CD4-positive, alpha-beta T cell treated with Interleukin-17A for 4 hours (primary cell): ENCODE measurements at places on chromosomes 7 and 10.

- DNase-seq: no peak
These were observed 151.5 kb downstream of the JAZF1 start for GRCh38 chr7:28029051-28029450.

DNA sequence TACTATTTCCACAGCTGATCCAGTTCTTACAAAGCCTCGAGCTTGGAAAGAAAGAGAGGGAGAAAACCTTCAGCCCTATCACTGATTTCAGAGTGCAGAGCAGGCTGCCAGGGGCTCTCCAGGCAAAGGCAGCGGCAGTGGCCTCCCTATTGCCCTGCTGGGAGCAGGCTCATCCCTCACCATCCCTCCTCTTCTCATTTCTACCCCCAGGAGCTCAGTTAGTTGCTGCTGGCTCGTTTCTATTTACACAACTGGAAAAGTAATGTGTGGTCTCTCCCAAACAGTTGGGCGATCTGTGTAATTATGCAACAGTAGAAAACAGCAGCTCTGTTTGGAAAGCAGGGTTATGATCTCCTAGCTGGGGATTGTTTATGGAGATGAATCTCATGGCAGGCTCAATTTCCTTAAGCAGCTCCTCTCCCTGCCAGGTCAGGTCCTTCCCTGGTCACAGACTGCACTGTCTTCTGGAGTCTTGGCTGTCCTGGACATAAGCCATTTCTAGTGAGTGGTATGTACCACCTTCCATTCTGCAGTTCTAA, 28.7 kb upstream of the TNS3 start:
- DNase-seq: no peak

DNA sequence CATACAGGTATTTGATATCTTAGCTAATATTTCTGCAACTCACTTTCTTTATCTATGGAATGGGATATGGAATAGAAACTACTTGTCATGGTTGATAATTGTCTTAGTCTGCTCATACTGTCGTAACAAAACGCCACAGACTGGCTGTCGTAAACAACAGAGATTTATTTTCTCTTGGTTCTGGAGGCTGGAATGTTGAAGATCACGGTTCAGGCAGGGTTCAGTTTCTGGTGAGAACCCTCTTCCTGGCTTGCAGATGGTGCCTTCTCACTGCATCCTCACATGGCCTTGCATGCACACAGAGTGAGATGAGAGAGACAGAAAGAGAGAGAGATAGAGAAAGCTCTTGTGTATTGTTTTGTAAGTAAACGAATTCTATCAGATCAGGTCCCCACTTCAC, 332.7 kb upstream of the MAGI2 start:
- no peak for DNase-seq

GRCh38 chr7:70321016-70321590, 722.8 kb downstream of the AUTS2 start:
- no peak for DNase-seq

GRCh38 chr7:94303695-94304094, 91.0 kb upstream of the COL1A2 start:
- no peak for DNase-seq

- DNase-seq: no peak
These were observed 18.0 kb upstream of the RET start for GRCh38 chr10:43058716-43059335.

DNA sequence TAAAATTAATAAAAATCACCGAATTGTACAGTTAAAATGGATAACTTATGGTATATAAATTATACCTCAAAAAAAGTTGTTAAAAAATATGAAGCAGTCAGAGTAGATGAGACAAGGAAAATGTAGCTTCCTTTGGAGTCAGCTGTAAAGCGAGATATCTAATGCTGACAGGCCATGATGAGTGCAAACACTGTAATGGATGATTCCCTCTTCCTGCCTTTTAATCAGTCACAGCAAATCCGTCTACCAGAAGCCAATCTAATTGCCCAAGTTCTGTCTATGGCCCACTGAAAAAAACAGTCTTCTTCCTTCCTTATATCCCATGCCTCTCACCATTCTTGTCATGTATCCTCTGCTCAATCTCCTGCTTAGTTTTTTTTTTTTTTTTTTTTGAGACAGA, 59.9 kb upstream of the DNAJB12 start:
- no peak for DNase-seq

- DNase-seq: no peak
These were observed 50.8 kb downstream of the IFIT5 start for GRCh38 chr10:89465196-89465595.

- DNase-seq: no peak
These were observed 8.8 kb downstream of the FZD9 start for GRCh38 chr7:73442222-73442902.

- DNase-seq: no peak
These were observed 97.8 kb downstream of the ELAPOR2 start for GRCh38 chr7:86961686-86962085.

DNA sequence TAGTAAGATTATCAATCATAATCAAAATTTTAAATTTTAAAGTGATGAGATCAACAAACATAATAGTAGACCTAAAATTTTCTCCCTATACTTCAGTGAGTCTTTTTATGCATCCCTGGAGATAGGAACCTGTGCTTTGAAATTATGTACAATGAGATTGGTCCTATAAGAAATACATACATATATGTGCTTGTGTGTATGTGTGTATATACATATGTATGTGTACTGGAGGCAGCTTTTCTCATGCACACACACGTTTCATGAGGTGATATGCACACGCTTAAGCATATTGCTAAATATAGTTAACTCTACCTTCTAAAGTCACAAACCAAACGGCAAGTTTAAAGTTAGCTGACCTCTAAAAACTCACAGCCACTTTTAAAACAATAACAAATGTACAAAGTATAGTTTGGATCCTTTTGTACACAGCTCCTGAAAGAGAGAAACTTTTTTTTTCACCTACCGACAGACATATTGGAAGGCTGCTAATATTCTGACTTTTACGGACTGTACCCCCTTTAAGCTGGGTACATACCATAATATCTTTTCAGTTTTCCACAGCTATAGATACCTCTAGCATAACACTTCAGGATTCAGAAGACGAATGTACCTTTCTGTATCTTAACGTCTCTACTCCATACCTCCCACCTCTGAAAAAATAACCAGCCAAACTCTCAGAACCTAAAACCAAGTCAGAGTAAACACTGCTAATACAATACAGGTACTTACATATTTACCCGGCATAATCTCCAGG, 3.3 kb downstream of the ITGB1 start:
- DNase-seq: no peak

DNA sequence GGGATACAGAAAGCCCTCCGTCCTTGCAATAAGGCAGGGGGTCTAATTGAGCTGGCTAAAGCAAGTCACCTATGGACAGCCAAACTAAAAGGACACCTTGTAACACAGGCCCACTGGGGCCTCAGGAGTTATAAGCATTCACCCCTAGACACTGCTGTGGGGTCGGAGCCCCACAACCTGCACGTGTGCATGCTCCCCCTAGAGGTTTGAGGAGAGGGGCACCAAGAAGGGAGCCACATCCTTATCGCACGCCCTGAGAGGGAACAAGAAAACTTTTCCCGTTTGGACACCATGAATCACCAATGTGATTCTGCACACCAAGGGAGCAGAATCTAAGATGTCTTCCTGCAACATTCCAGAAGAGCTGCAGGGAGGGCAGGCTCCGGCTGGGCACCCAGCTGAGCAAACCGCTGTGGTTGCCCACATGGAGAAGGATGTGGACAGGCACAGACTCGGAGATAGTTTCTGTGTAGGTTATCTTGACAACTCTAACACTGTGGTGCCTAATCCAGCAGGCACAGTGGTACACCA, 17.7 kb upstream of the TARP start:
- DNase-seq: no peak

DNA sequence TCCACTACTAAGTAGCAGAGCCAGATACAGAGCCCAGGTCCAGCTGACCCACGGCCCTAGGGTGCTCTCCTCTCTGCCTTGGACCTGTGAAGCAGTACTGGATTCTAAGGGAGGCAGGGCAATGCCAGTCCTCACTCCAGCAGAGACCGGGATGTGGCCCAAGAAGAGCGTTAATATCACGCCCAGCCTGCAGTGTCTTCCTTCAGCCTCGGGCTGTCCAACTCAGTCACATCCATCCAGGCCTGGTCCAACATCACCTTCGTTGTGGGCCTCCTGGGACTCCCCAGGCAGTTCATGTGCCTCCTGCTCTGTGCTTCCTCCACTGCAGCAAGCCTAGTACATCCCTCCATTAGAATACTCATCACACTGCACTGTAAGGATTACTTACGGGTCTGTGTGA, 114.5 kb downstream of the GRID1 start:
- no peak for DNase-seq

DNA sequence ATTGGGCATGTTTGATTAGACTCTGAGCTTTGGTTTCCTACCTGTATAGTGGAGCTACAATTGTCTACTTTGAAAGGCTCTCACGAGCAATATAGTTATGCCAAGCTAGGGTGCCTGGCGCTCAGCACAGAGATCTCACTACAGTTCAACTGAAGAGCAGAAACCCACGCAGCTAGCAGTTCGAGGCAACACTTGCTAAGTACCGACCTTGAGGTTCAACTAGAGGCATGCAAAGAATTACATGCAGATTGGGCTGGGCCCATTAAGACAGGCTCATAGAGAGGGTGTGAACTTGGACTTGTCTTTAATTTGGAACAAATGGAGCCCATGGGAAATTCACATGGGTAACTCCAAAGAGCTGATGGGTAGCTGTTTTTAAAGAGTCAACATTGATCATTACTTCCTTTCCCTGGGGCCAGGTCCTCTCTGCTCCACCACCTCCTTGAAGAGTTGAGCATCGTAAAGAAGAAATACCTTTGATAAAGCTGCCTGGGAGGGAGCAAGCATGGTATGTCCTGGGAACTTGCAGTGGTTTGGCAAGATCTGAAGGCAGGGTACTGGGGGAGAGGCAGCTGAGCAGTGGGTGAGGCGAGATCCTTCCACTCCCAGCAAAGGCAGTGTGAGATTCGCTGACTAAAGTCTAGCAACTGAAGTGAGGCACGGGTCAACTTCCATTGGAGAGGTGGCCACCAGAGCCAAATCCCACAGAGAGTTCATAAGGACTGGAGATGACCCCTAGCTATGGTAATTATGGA, 25.5 kb upstream of the AFAP1L2 start:
- no peak for DNase-seq

DNA sequence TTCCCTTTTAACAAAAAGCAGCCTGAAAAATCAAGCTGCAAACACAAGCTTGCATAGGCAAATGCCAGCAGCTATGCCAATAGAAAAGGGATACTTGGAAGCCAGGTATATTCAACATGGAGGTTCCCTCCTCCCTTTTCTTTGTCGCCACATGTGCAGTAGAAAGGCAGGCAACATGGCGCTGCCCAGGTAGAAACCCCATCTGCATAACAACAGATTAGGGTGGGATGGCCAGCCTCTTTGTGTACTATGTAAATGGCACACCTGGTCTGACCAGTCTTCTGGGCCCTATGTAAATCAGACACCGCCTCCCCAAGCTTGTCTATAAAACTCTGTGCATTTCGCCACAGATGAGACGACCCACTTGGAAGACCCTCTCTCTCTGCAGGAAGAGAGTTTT, 58.1 kb downstream of the CCDC3 start:
- DNase-seq: no peak

GRCh38 chr10:122955892-122956291, 1.9 kb upstream of the C10orf88 start:
- DNase-seq: no peak

DNA sequence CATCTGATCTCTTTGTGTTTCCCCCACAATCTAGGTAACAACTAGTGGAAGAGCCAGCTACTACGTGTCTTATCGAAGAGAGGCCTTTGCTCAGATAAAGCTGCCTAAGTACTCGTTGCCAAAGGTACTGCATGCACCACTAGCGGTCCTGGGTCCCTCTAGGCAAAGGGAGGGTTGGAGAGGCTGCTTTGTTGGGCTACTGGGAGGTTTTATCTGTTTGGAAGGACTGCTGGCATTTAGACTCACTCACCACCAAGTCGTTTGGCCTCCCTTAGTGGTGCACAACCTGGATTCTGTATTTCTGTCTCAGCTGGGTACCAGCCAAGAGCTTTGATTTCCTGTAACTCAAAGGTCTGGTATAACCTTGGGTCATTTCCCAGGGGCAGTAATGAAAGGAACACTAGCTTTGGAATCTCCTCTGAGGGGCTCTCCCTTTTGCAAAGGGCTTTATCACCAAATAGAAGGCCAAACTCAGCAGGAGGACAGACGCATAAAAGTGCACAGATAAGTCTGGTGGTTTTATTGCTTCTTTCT, 498.3 kb downstream of the SORCS3 start:
- DNase-seq: no peak

GRCh38 chr10:11331726-11332125, 279.7 kb downstream of the USP6NL start:
- no peak for DNase-seq

- no peak for DNase-seq
These were observed 431.0 kb upstream of the GALNT17 start for GRCh38 chr7:70700941-70701425.

DNA sequence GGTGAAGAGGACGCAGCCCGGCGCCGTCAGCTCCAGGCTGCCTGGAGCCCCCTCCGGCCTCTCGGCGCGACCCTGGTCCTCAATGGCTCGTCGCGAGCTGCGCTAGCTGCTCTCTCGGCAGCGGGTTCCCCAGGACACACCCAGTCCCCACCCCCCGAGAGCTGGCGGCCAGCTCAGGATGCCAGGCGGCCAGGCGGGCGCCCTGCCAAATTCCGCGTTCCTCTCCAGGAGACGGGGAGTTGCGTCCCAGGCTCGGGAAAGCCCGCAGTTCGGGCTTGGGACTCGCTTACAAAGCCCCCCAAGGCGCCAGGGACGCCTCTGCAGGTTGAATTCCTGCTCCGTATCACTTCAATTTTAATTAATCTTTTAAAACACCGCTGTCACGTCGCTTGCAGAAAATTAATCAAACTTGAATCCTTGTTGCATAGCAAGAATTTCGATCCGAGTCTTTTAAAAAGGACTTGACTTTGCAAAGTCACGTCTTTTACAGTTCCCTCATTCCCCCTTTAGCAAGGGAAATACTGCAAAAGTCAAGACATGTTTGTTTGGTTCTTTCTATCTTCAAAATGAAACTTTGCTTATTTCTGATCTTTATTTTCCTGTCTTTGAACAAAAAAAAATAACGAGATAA, 28.2 kb downstream of the SKIDA1 start:
- DNase-seq: peak; percentile 47

- DNase-seq: no peak
These were observed 360.0 kb downstream of the MAGI2 start for GRCh38 chr7:79093421-79093820.

DNA sequence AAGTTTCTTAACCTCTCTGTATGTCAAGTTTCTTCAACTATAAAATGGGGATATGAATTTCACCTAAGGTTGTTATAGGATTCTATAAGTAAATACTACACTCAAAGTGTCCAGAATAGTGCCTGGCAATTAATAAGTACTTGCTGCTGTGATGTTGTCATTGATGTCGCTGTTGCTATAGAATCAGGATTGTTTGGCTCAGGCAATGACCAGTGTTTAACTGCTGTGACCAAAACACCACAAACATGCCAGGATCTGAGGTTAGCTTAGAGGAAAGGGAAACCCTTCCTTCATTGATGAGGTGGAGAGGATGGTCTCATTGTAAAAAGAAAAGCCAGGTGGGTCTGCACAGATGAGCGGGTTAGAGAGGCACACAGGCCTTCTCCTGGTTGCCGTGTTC, 223.1 kb upstream of the INHBA start:
- no peak for DNase-seq

GRCh38 chr7:131131746-131132431, 195.8 kb upstream of the MKLN1 start:
- no peak for DNase-seq
